ENCODE measurements at places on chromosomes 16 and 17. TPM values are rescaled to one million over a fixed set of nuclear protein-coding genes. Genes with fewer than 3 reads are reported as not detected.

DNA sequence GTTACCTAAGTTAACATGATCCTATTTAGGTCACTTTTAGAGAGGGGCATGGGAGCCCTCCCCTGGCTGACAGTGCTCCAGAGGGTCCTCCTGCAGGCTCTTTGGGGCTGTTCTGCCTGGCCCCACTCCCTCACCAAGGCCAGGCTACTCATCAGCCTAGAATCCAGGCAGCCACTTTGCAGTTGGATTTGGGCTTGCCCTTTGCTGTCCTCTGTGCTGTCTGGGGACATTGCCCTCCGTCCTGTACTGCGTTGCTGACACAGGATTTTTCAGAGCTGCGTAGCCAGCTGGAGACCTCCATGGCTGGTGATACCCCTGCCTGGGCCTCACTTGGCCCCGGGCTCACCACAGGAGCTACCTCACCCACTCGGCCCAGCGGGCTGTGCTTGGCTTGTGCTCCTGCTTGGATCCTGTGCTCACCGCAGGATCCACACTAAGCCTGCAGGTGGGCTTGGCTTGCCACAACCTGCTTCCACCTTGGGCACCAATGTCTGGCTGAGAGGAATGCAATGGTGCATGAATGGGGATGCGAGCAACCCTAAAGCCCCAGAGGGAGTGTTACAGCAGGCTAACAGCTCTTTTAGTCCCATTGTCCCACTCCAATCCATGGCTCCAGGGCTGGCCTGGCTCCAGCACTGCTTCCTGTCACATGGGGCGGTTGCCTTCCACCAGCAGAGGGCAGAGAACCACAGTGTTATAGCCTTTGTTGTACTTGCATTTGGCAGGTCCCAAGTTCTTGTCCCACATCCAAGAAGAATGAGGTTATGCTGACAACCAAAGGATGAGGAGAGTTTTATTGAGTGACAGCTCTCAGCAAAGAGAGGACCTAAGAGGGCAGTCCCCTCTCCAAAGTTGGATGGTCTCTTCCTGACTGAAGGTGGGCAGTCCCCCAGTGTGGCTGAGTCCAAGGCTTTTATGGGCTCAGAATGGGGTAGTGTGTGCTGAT is 21.5 kb downstream of the CCL4 start:
- peak overlapping the region; percentile 11 for H3K27ac ChIP-seq
- no peak overlapping the region for H3K4me3 ChIP-seq
- peaks cover 4% of the 10 kb centered on the region for H3K27me3 ChIP-seq

CTRB2 gene
- not detected for polyA plus RNA-seq

BAIAP3 gene
- polyA plus RNA-seq: 1.9 TPM

- no peak overlapping the region for H3K27ac ChIP-seq
- H3K4me3 ChIP-seq: no peak overlapping the region
- H3K4me1 ChIP-seq: peaks cover 3% of the 10 kb centered on the region
- no peaks in the 10 kb centered on the region for H3K36me3 ChIP-seq
- no peak for DNase-seq
- peaks cover 2% of the 10 kb centered on the region for H3K27me3 ChIP-seq
Observed at GRCh38 chr17:68775318-68775717, 174.2 kb upstream of the FAM20A start.

GRCh38 chr16:22386976-22387375 is 12.6 kb upstream of the CDR2 start:
- no peak overlapping the region for H3K4me3 ChIP-seq
- no peak overlapping the region for H3K27ac ChIP-seq
- no peak for DNase-seq
- H3K27me3 ChIP-seq: no peaks in the 10 kb centered on the region

CD300LB gene
- polyA plus RNA-seq: 5.5 TPM

KCNH4 gene
- polyA plus RNA-seq: not detected

RETREG3 gene
- 133 TPM for polyA plus RNA-seq

DNA sequence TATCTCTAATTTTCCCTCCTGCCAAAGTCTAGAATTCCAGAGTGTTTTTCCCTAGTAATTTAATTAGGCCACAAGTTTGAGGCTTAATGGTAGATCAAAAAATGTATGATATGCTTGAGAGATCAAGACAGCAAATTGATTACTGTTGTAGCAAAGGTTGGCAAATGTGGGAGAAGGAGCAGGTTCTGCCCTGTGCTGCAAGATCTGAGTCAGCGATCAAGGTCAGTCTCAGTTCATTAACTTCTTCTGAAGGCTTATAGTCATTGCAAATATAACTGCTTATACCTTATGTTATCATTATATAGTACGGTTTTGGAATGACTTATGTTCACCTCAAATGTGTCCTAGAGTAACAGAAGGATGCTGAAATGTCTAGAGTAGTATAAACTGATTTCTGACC is 231.1 kb upstream of the TBX2 start:
- H3K27ac ChIP-seq: no peak overlapping the region
- H3K36me3 ChIP-seq: peaks cover 22% of the 10 kb centered on the region
- H3K4me3 ChIP-seq: no peak overlapping the region
- H3K4me1 ChIP-seq: no peaks in the 10 kb centered on the region
- no peaks in the 10 kb centered on the region for H3K27me3 ChIP-seq

GRCh38 chr16:48680881-48681280 is 70.9 kb upstream of the N4BP1 start:
- H3K4me1 ChIP-seq: peaks cover 1% of the 10 kb centered on the region
- H3K27me3 ChIP-seq: peaks cover 3% of the 10 kb centered on the region
- DNase-seq: no peak
- no peak overlapping the region for H3K27ac ChIP-seq
- no peak overlapping the region for H3K4me3 ChIP-seq

METTL16 gene
- polyA plus RNA-seq: 23.8 TPM

GRCh38 chr17:32356750-32357149 is 6.8 kb downstream of the ZNF207 start:
- peaks cover 48% of the 10 kb centered on the region for H3K36me3 ChIP-seq
- H3K4me3 ChIP-seq: peak overlapping the region; percentile 53
- DNase-seq: no peak
- H3K4me1 ChIP-seq: peaks cover 87% of the 10 kb centered on the region
- no peaks in the 10 kb centered on the region for H3K27me3 ChIP-seq

GRCh38 chr17:77217123-77217522 is 76.4 kb downstream of the SEC14L1 start:
- H3K27ac ChIP-seq: no peak overlapping the region
- no peak for DNase-seq
- H3K36me3 ChIP-seq: no peaks in the 10 kb centered on the region
- peaks cover 3% of the 10 kb centered on the region for H3K27me3 ChIP-seq
- no peak overlapping the region for H3K4me3 ChIP-seq

LGALS9C gene
- polyA plus RNA-seq: 15.0 TPM

- DNase-seq: no peak
- H3K27me3 ChIP-seq: no peaks in the 10 kb centered on the region
- H3K4me1 ChIP-seq: no peaks in the 10 kb centered on the region
- H3K36me3 ChIP-seq: peaks cover 24% of the 10 kb centered on the region
Observed at GRCh38 chr16:11446566-11447119, 101.4 kb downstream of the RMI2 start.

- H3K4me3 ChIP-seq: no peak overlapping the region
- H3K4me1 ChIP-seq: no peaks in the 10 kb centered on the region
- DNase-seq: no peak
Observed at GRCh38 chr16:68627951-68628425, 17.1 kb upstream of the CDH3 start.

CLEC10A gene
- polyA plus RNA-seq: 0.72 TPM

DNA sequence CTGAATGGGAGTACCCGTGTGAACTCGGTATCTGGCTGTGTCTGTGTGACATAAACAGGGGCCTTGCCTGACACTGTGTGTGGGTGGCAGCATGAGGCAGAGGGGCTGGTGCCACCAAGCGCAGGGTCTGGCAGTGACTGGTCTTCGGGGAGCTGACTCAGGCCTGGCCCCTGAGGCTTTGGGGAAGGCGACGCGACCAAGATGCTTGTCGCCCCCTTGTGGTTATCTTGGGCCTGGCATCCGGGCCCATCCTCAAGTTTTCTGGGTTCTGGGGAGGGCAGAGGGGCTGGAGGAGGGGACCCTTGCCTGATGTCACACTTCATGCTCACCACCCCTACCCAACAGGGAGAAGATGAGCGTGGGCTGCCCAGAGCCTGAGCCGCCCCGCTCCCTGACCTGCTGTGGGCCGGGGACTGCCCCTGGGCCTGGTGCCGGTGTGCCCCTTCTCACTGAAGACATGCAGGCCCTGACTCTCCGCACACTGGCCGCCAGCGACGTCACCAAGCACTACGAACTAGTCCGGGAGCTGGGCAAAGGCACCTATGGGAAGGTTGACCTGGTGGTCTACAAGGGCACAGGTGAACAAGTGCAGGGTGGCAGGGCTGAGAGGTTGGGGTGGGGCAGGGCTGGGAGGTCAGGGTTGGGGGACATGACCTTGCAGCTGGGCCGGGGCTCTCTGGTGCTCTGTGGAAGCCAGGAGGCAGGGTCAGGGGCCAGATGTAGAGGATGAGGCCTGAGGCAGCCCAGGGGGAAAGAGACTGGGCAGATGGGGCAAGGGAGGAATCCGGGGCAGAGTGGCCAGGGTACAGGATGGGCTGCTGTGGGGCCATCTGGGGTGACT is 24.9 kb downstream of the SBK1 start:
- peaks cover 3% of the 10 kb centered on the region for H3K36me3 ChIP-seq
- peak; percentile 81 for DNase-seq
- peak overlapping the region; percentile 83 for H3K4me3 ChIP-seq
- H3K27me3 ChIP-seq: peaks cover 5% of the 10 kb centered on the region
- peak overlapping the region; percentile 90 for H3K27ac ChIP-seq

DNA sequence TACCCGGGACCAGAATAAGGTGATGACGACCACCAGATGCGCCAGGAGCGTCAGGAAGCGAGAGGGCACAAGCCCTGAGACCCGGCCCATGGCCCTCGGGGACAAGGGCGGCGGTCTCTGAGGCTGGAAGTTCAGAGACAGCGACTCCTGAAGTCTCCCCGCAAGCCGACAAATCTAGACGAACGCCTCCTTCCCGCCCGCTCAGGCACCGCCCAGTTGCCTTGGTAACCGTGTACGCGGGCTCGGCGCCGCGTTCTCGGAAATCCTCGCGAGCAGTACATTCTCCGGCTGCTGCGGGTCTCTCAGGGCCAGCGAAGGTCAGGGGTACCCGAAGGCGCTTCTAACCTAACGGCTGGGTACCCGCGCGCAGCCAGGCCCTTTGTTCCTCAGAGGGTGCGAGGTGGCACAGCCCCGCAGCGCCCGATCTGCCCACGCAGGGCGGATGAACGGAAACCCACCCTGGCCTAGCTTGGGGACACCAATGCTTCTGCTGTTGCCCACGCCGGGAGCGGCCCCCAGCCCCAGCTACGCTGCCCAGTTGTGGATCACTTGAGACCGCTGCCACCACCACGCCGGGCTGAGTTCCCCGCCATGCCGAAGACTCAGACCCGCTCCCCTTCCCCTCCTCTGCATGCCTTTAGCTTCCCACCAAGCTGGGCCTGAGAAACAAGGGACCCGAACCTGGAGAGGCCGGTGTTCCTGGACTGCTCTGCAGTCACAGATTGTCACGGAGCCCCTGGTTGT is at the start of gene TMEM107:
Gene TMEM107 (minus strand): TSS at position 184 of the 744 bp plus-strand sequence. CDS start 94 bp downstream, at position 90.
- peaks cover 16% of the 10 kb centered on the region for H3K27me3 ChIP-seq
- peak within 1 kb of the TSS; percentile 94 for H3K4me3 ChIP-seq
- H3K27ac ChIP-seq: peak within 1 kb of the TSS; percentile 92

TBC1D26 gene
- not detected for polyA plus RNA-seq

IST1 gene
- 98.3 TPM for polyA plus RNA-seq

- no peaks in the 10 kb centered on the region for H3K36me3 ChIP-seq
- DNase-seq: no peak
- H3K4me1 ChIP-seq: no peaks in the 10 kb centered on the region
- no peak overlapping the region for H3K4me3 ChIP-seq
- H3K27ac ChIP-seq: no peak overlapping the region
- H3K27me3 ChIP-seq: no peaks in the 10 kb centered on the region
Observed at GRCh38 chr16:67098599-67098998, 11.1 kb upstream of the PHAF1 start.

RASL10B gene
- not detected for polyA plus RNA-seq

- DNase-seq: no peak
- H3K27me3 ChIP-seq: no peaks in the 10 kb centered on the region
- H3K4me3 ChIP-seq: no peak overlapping the region
- no peak overlapping the region for H3K27ac ChIP-seq
- peaks cover 80% of the 10 kb centered on the region for H3K4me1 ChIP-seq
- H3K36me3 ChIP-seq: peaks cover 9% of the 10 kb centered on the region
Observed at GRCh38 chr17:48393283-48393682, 36.7 kb downstream of the SKAP1 start.

- peak overlapping the region; percentile 86 for H3K27ac ChIP-seq
- H3K36me3 ChIP-seq: no peaks in the 10 kb centered on the region
- H3K4me3 ChIP-seq: peak overlapping the region; percentile 76
Observed at GRCh38 chr17:14198575-14198974, 38.1 kb downstream of the CDRT15 start.

SYCE1L gene
- 2.9 TPM for polyA plus RNA-seq

TEX19 gene
- not detected for polyA plus RNA-seq

CACNG5 gene
- polyA plus RNA-seq: not detected

GRCh38 chr16:10622036-10622921 is 41.9 kb upstream of the EMP2 start:
- DNase-seq: no peak
- H3K27ac ChIP-seq: no peak overlapping the region
- H3K36me3 ChIP-seq: no peaks in the 10 kb centered on the region
- no peaks in the 10 kb centered on the region for H3K4me1 ChIP-seq
- peaks cover 2% of the 10 kb centered on the region for H3K27me3 ChIP-seq

DNA sequence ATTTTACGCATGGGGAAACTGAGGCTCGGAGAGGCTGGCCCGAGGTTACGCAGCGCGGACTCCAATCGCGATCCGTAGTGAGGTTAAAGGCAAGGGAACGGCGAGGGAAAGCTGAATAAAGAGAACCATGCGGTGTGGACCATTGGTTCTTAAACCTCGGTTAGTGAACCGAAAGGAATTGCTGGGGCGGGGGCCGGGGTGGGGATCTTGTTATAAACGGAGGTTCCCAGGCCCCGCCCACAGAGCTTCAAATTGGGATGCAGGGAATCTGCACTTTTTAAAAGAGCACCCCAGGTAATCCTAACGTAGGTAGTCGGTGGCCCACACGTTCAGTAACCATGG is 524 bp downstream of the IQCK start:
- no peak for DNase-seq
- H3K27me3 ChIP-seq: peaks cover 2% of the 10 kb centered on the region
- peak overlapping the region; percentile 93 for H3K4me3 ChIP-seq
- H3K36me3 ChIP-seq: peaks cover 8% of the 10 kb centered on the region
- H3K4me1 ChIP-seq: peaks cover 30% of the 10 kb centered on the region

DNA sequence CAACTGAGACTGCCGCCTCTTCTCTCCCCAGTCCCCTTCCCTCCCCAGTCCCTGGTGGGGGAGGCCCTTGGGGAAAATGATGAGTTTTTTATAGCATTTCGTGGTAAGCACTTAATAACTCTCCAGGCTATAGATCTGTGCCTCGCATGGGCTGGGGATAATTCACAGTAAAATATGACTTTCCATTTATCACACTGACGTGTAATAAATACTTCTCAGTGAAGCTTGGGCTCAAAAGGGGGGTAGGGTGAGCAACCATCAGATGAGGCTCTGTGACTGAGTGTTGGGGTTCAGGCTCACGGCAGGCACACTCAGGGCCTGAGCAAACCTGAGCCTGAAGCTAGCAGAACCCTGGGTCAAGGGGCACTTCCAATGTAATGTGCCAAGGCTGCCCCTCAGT is 101.6 kb downstream of the CCT6B start:
- H3K36me3 ChIP-seq: no peaks in the 10 kb centered on the region
- no peak for DNase-seq
- H3K27ac ChIP-seq: no peak overlapping the region
- no peaks in the 10 kb centered on the region for H3K4me1 ChIP-seq
- H3K4me3 ChIP-seq: no peak overlapping the region

- no peak overlapping the region for H3K4me3 ChIP-seq
- peaks cover 33% of the 10 kb centered on the region for H3K4me1 ChIP-seq
- H3K36me3 ChIP-seq: no peaks in the 10 kb centered on the region
- no peak for DNase-seq
Observed at GRCh38 chr17:40568074-40568836, 3.0 kb upstream of the CCR7 start.

CAVIN1 gene
- not detected for polyA plus RNA-seq

All from immature natural killer cell (primary cell).